ENCODE measurements at places on chromosomes 1 and 21.

DNA sequence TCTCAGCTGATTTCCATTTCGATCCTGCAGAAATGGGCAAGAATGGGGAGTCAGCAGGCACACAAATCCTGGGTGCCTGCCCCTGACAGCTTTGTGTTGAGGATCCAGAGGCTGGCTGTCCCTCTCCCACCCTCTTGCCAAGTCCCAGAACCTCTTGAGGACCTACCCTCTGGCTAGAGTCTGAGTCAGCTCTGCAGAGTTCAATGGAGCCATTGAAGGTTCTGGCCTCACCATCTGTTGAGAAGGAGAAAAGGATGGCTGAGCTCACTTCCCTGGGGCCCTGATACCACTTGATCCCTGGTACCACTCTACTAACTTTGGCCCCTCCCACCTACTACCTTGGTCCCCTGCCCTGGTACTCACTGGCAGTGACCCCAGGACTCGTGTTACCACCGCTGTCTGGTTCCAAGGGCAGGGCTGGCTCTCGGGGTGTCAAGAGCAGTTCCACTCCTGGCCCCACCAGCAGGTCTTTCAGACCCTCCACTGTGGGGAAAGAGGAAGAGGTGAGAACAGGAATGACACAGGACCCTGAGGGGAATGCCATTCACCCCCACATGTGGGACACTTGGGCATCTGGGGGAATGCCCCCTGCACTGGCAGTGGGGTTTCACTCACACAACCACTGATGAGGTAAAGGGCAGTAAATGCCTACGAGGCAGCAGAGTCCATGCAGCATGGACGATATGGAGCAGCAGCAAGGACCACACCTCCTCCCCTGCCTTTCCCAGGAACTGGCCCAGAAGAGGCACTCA, 10.5 kb downstream of the RXFP4 start:
- DNase-seq: no peak

DNA sequence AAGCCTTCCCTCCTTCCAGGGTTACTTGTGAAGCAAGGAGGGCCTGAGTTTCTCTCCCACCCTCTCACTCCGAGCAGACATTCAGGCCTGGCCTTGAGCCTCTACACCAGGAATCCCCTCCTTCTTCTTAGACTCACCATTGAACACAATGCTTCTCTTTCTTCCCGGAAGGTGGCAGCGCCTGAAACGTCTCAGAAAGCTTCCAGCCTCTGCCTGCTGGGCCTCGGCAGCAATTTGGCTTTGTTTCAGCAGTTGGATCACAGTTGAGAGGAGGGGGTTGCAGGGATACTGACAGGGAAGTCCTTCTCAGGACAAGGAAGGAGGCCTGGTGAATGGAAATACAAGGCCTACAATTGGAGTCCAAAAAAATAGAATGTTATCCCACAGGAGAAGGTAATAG, 6.3 kb downstream of the CLDN8 start:
- no peak for DNase-seq

DNA sequence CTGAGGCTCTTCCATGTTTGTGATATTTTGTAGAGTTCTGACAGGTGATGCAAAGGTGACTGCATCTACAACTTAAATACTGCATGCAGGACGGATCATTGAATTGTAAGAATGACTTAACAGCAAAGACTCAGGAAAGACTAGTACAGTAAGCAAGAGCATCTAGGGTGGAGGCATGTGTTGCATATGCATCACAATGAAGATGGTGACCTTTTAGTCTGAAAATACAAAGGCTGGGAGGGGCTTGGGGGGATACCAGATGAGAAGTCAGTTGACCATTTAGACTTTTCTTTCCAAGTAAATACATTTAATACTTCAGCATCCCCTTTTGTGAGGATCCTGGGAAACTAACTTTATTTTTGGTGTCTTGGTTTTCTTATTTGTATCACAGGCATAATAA, 145.5 kb downstream of the NUF2 start:
- DNase-seq: no peak

GRCh38 chr21:43015906-43016540, 41.7 kb downstream of the PKNOX1 start:
- DNase-seq: no peak

DNA sequence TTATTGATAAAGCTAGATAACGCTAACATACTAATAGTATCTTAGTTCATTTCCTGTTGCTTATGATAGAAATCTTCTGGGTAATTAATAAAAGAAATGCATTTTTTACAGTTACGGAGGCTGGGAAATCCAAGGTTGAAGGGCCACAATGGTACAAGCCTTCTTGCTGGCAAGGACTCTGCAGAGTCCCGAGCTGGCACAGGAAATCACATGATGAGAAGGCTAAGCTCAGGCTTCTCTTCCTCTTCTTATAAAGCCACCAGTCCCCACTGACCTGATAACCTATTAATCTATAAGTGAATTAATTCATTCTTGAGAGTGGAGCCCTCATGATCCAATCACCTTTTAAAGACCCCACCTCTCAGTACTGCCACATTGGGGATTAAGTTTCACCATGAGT, 82.6 kb downstream of the GPR161 start:
- DNase-seq: no peak

DNA sequence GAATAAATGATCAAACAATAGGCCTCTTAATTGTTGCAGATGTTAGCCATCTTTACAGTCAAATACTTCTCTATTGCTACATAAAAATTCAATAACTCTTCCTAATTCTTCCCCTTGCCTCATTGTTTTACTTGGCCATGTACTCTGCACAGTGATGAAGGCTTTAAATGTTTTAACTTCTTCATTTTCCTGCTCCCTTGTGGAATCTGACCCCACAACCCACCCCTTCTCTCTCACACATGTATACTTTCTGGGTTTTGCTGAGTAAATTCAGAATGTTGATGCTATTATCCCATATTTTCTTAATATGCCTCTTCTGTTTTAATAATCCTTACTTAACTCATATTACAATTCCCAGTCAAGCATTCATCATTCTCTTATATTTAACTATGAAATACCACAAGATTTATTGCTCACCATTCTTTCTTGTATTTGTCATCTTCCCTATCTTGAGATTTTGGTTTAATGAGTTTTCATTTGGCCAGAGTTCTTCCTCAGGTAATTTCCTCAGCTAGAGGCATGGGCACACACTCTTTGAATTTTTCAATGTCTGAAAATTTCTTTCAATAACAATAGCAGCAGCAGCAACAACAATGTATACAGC, 327.8 kb upstream of the USP24 start:
- no peak for DNase-seq

DNA sequence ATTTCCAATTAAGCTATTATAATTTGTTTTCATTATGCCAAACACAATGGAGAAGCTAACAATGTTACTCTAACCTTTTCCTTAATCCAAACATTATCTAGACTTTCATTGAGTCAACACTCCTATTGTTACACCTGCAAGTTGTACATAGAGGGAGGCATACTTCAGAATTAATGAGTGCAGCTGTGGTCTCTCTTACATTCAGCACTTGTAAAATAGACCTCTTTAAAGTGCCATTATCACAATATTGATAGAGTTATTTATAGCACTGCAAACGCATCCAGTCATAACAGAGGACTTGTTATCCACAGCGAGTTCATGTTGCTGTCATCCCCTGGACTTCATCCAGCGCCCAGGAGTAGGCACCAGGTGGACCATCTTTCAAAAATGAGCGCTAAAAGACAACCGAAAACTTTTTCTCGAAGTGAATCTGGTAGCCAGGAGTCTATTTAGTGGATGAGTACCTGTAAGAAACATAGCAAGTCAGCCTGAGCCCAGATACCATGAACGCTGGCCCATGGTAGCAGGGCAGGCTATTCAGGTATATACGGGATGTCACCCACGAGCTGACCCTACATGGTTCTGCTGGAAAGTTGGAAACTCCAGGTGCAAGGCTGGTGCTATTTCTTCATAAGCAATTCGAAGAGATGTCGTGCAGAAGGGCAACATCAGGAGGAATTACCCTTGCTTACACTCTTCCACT, 70.6 kb upstream of the NFIA start:
- no peak for DNase-seq

- DNase-seq: no peak
Observed at GRCh38 chr1:236568285-236568894, 35.9 kb downstream of the HEATR1 start.

DNA sequence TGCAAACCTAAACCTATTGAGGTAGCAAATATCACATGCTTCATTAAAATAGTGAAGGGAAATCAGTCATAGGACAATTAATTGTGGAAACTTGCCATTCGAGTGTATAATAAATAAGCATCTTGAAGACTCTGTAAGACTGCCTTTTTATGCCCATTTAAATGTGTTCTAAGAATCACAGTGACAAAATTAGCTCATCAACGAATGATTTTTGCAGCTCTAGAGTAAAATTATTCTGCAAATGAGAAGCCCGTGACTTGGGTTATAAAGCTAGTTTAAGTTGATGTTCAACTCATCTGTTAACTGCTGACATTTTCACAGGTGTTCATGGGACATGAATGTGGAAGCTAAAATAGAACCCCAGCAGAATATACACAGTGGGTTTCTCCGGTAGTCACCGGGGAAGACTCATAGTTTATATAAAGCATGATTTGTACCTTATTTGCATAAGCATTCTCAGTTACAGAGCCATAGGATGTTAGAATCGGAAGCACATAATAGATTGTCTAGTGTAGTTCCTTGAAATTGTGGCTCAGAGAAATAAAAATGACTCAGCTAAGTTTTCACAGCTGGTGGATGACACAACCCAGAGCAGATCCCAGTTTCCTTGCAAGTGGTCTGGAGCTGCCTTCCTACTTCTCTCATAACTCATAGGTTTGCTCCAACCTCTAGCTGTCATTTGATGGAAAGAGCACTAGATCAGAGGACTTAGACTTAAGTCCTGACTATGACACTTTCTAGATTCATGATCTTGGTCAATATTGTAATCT, 107.3 kb downstream of the UCHL5 start:
- no peak for DNase-seq

- no peak for DNase-seq
Observed at GRCh38 chr21:38178653-38179470, 77.9 kb upstream of the KCNJ15 start.

GRCh38 chr1:61808968-61809367, 66.7 kb downstream of the PATJ start:
- no peak for DNase-seq

DNA sequence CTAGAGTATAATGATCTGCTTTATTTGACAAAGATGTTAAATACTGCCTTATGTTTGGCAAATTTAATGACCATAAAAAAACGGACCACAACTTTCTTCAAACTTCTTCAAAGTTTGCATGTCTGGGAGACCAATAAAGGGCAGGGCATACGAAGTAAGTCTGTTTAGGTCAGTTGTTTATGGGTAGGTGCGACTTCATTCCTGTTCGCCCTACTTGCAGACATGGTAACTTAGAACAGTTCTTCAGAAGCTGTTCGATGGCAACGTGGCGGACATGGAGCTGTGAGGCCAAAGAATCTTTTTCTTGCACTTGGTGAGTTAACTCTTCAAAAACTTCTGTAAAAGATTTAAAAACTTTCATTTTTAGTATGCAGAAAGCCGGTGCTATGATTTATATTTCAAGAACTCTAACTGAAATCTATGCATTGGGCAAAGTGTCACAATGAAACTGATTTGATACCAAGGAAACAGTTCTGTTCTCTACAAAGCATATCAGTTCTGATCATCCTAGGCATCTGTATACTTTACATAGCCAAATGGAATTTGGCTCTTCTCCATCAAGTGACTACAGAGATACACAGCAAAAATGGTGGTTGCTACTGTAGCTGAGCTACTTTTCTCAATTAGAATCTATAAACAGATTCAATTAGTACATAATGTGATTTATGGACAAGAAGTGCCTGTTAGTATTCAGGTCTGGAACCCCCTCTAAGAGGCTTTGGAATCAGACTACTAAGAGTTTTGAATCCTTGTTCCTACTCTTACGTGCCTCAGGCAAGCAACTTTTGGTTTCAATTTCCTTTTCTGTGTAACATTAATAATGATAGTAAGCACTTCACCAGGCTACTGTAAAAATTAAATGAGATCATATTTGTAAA, 25.7 kb downstream of the C21orf91 start:
- DNase-seq: no peak

DNA sequence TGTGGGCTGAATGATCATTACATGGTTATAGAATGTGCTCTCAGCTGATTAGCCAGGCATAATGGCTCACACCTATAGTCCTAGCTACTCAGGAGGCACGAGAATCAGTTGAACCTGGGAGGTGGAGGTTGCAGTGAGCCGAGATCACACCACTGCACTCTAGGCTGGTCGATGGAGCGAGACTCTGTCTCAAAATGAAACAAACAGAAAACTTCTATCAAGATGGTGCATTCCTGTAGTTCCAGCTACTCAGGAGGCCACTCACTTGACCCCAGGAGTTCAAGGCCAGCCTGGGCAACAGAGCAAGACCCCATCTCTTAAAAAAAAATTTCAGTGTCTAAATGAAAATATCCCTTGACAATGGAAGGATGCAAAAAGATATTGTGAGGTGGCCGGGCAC, 10.9 kb downstream of the TIMM17A start:
- DNase-seq: no peak

GRCh38 chr1:50097021-50097679, 11.6 kb upstream of the ELAVL4 start:
- no peak for DNase-seq

- DNase-seq: no peak
Observed at GRCh38 chr1:41328780-41329640, 32.2 kb upstream of the FOXO6 start.

DNA sequence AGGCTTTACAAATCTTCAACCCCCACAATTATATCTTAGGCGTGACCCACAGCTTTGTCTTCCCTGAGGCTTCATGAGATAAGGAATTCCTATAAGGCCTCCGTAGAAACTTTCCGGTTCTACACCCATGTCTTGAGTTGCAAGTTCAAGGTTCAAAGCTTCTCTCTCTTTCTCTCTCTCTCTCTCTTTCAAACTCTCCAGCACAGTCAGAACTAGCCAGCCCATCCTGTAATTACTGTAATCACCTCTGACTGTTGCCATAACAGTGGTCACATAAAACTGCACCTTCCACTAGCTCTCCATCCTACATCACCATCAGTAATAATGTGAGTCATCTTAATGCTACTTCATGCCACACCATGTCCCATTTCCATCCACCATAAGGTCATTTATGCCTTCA, 90.0 kb upstream of the NFASC start:
- DNase-seq: no peak

GRCh38 chr1:212037900-212038299, 2.4 kb downstream of the DTL start:
- DNase-seq: no peak

- no peak for DNase-seq
Observed at GRCh38 chr1:159200769-159201168, 3.9 kb upstream of the ACKR1 start.

DNA sequence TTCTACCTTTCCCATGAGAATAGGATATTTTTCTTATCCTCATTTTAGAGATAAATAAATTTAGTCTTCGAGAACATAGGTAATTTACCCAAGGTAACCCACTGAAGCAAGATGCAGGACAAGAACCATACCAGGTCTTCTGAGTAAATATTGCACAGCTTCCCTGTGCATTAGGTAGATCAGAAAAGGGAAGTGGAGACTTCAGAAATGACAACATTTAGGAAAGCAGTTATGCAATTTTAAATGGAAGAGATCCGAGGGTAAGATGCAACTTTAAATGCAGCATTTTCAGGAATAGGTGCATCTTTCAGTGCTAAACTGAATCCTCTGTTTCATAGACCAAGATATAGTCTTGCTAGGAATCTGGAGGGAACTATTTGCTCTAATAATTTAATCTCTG, 206.4 kb upstream of the SGIP1 start:
- DNase-seq: no peak

GRCh38 chr21:30340714-30341573, 3.5 kb upstream of the KRTAP27-1 start:
- no peak for DNase-seq
